ENCODE measurements at places on chromosomes 1 and 21.

DNA sequence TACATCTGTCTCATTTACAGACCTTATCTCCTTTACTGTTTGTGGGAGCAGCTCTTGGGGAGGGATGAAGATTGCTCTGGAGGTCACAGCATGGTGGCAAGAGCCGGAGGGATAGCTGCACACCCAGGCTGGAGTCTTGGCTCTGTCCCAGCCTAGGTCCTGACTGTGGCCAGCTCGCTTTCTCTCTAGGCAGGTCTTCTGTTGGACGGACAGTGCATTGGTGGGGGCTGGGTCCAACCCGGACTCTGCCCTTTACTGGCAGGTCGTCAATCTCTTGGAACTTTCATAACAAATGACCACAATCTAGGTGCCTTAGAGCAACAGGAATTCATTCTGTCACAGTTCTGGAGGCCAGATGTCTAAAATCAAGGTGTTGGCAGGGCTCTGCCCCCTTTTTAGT lies 319.8 kb upstream of the C1orf174 start:
- DNase-seq: no peak

- DNase-seq: no peak
These were observed 95.1 kb upstream of the KRTAP19-8 start for GRCh38 chr21:31133243-31133830.

GRCh38 chr1:85991261-85991660 lies 165.3 kb downstream of the COL24A1 start:
- DNase-seq: no peak

- DNase-seq: no peak
These were observed 335.0 kb upstream of the GREM2 start for GRCh38 chr1:240946926-240947325.

- no peak for DNase-seq
These were observed 235.0 kb upstream of the JUN start for GRCh38 chr1:59018860-59019259.

DNA sequence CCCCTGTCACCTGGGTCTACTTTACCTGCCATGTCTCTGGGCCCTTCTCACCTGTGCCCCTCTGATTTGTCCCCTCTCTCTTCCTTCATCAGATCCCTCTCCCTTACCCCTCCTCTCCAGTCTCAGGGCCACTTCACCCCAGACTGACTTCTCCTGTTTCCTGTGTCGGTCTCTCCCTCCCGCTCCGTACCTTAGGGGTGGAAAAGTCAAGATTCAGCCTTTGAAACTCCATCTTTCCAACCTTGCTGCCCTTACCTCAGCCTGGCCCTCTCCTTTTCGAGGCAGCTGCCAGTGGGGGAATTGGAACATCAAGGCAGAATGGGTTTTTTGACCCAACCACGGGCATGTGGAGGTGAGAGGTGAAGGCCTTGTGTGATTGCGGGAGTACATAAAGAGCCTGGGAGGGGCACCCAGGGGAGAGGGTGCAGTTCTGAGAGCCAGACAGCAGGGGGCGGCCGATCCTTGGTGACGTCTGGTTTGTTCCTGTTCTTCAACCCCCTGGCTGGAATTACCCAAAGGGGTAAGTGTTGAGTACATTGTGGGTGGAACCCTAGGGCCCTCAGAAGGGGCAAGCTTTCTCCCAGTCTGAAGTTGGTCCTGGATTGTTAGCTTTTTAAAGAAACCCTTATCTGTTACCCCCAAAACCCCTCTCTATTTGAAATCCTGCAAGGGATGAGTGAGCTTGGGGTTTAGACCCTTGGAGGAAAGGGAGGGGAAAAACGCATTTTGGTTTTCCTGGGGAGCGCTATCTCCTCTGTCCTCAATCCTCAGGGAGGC lies 12.3 kb upstream of the DMBX1 start:
- peak; percentile 66 for DNase-seq

DNA sequence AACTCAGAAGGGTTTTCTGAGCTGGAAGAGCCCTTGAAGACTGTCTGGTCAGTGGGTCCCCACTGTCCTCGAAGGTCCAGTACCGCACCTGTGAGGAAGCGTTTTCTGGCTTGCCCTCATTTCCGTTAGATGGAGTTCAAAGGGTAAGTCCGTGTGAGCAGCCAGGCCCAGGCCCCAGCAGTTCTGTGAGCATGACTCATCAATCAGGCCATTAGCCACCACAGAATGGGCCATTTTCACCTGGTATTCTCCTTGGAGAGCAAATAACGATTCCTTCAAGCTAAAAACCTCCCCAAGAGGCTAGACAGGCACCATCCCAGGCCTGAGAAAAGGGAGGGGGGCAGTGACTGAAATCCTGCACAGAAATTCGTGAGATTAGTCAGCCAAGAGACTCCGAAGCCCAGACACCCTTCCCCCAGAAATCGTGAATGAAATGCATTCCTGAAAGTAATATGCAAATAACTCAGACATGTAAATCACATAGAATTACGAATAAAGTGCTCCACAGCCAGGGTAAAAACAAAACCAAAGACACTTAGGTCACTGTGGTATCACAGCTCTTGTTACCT lies 66.0 kb downstream of the BCAR3 start:
- DNase-seq: no peak

DNA sequence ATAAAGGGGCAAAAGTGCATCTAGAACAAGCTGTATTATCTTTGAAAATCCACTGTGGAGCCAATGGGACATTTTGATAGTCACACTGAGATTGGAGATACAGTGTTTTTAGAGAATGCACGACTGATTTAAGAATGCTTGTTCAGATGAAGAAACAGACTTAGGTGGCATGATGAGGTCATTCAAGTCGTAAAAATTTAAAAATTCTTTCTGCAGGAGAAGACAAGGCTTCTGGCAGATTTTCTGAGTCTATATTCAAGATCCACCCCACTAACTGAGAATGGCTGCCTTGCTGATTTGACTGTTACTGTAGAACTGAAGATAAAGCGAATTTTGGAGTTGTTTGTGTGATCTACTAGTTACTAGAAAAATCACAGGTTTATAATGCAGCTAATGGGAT lies 310.6 kb downstream of the LRRC7 start:
- no peak for DNase-seq

- DNase-seq: no peak
These were observed 28.5 kb downstream of the NIBAN1 start for GRCh38 chr1:184945678-184946412.

- no peak for DNase-seq
These were observed 1.6 kb downstream of the CD53 start for GRCh38 chr1:110874324-110875215.

DNA sequence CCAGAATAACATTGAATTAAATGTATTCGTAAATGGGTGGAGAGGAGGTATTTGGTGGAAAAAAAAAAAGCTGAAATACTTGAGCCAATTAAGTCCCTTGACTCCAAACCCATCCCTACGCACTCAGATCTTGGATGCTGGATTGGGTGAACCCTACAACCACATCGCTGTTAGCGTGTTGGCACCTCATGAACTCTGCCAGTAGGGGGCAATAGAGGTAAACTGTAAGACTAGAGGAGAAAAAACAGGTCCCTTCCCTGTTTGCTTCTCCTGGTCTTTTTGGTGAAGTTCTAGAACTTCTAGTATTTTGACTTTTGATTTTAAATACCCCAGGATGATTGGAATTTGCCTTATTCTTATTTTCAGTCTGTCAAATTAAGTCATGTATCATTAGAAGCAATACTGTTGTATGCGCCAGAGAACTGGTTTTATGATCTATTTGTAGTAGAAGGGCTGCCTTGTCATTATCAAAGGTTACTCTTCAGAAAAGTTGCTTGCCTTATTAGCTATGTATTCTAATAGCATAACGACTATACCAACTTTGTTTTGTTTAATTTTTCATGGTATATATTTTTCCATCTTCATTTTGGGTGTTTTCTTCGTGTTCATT lies 1.9 kb upstream of the OR13G1 start:
- DNase-seq: peak; percentile 22

DNA sequence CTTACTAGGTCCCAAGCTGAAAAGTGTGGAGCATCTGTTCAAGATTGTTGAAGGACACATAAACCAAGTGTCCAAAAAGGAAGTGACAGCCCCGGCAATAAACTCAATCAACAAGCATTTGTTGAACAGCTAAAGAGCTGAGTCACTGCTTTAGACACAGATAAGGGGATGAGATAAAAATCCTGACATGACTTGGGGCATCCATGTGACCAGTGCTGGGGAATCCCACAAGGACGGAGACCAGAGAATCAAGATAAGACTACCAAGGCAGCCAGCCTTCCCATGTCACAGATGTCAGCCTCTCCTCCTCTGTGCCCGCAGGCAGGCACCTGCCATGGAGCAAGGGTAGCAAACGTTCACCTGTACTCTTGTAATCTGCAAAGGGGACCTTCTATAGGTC lies 118.6 kb upstream of the KAZN start:
- no peak for DNase-seq

- no peak for DNase-seq
These were observed 15.6 kb upstream of the LY9 start for GRCh38 chr1:160780398-160780755.

DNA sequence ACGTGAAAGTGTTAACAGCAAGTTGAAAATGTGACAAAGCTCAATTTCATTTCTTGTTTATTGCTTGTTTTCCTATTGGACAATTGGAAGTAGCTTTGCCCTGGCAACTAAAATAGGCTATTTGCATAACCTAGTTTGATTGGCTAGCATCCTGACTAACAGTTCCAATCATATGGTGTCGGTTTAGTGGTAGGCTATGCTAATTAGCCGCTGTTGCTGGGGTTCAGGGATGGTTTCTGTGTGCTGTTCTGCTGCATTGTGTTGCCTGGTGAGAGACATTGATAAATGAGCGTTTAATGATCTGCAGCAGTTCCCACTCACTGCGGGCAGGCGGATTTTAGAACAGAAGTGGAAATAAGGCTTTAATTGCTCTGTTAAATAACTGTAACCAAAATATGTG lies 68.5 kb downstream of the DYRK1A start:
- peak; percentile 78 for DNase-seq

Measured in right hindlimb (tissue), 1 donor.